ENCODE measurements at places on chromosomes 2 and 18.

DNA sequence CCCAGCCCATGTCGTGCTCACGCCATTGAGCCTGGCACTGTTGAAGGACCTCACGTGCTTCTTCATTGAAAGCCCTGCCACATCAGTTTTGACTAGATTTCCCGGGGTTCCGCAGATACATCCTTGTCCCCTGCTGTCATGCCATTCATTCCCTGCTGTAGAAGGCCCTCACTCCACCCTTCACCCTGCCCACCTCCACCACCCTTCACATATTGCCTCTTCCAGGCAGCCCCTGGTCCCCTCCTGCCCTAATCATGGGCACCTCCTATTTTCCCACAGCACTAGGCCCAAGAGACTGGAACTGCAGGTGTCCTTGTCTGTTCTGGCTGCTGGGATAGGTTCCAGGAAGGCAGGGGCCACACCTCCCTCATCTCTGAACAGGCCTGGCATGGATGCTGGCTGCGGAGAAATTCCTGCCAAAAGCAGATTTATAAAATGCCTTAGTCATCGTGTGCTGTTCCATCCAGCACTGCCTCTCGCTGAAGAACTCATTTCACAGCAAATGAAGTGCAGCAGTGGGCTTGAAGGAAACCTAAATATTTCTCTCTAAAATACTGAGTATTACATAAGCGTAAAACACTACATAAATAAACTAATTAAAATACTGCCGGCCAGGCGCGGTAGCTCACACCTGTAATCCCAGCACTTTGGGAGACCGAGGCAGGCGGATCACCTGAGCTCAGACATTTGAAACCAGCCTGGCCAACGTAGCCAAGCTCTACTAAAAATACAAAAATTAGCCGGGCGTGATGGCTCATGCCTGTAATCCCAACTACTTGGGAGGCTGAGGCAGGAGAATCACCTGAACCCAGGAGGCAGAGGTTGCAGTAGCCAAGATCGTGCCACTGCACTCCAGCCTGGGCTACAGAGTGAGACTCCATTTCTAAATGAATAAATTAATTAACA, 38.4 kb downstream of the EIF4E2 start:
- DNase-seq: no peak

- no peak for DNase-seq
These were observed 2187.6 kb upstream of the CELF4 start for GRCh38 chr18:39753178-39753577.

GRCh38 chr2:41167014-41167413, 715.1 kb upstream of the SLC8A1 start:
- DNase-seq: no peak

- DNase-seq: peak; percentile 53
These were observed 23.4 kb upstream of the TANK start for GRCh38 chr2:161136696-161137324.

DNA sequence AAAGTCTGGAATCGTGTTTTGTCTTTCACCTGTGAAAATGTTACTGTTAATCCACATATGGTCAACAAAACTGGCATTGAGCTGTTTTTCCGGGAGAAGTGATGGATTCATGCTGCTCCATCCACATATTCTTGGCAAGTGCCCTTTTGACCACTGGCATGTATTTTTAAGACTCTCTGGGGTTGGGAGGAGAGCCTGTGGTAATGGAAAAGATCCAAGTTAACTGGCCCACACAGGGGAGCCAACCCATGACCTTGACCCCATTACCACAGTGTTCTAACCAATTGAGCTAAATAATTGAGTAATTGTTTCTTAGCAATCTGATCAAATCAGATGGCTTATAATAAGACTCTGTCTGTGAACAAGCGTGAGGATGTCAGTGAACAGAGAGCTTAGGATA, 296.2 kb upstream of the NRP2 start:
- no peak for DNase-seq

Measured in globus pallidus (tissue), 1 donor.